ENCODE measurements at places on chromosomes 13 and 19.

- DNase-seq = no peak
Observed at GRCh38 chr13:80166352-80166751, 174.6 kb downstream of the SPRY2 start.

- DNase-seq = no peak
Observed at GRCh38 chr19:53768401-53768800, 55.7 kb downstream of the NLRP12 start.

DNA sequence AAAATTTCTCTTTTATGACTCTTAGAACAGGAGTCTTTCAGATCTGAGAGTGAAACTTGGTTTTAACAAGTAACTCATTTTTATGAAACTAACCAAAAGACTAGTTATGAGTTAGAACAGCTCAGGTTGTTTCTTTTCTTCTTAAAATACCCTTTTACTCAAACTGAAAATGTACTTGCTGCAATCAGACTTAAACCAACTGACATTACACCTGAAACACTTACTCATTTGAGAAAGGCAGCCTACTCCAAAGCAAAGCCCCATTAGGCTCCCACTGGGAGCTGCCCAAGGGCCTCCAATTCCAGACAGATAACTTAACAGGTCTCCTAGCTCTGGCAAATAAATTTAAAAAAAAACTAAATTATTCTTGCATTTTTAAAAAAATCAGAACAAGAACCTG, 3.6 kb downstream of the FOXO1 start:
- no peak for DNase-seq

- DNase-seq = no peak
Observed at GRCh38 chr13:47289567-47289966, 392.7 kb upstream of the HTR2A start.

GRCh38 chr13:27658546-27658945, 36.9 kb downstream of the POLR1D start:
- DNase-seq = no peak

Data from renal cortex interstitium (tissue), 15 donors.